ENCODE measurements at places on chromosomes 4 and X.

GRCh38 chr4:95092766-95093165 is 335.0 kb downstream of the BMPR1B start:
- no peak for DNase-seq

- DNase-seq = no peak
Measured at GRCh38 chr4:184845367-184846021, 19.7 kb upstream of the ACSL1 start.

DNA sequence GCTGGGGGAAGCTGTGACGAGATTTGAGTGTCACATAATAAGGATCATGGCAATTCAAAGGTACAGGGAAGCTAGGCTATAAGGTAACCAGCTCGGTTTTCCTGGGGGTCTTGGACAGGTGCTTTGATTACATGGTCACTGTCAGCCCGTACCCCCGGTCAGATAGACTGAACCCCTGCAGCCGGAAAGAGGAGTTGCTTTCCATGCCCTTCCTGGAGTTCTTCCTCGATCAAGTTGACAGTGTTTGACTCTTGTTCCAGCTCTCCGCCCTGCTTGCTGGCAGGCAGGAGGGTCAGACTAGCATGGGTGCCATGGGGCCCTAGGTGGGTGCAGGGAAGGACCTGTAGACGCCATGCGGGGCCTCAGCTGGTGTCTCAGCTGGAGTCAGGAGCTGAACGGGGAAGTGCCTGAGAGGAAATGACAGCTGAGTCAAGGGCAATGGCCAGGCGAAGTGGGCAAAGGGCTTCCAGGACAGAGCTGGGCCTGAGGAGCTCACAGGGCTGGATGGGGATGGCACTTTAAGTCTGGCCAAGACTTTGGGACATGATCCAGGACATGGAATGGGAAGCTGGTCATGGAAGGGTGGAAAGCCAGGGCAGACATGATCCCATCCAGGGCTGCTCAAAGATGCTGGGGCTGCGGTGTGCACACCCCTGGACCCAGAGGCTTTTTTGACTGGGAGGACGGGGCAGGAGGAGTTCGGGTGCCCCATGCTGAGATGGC is 1.6 kb downstream of the TMEM187 start:
- no peak for DNase-seq

DNA sequence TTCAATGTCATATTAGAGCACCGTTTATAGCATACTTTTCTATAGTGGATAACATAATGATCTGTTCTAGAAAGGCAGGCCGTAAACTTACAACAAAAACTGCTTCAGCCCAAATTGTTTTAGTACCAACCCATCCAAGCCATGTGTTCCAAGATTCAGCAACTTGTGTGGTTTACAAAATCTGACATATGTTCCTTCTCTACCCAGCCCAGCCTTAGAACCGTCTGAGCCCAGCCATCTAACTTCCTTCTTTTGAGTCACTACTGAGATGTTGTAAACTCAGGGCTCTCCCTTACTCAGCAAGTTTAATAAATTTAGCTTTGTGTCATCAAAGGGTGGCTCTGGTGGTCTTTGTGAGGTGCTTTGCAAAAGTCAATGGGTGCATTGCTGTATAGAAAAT is 32.4 kb upstream of the REPS2 start:
- no peak for DNase-seq

All from stimulated activated CD4-positive, alpha-beta T cell treated with anti-CD3 and anti-CD28 coated beads, Interleukin-12 subunit alpha, Interleukin-12 subunit beta, amount 100 ng/mL, for 24 hours (primary cell).